Activated CD4-positive, alpha-beta T cell treated with anti-CD3 and anti-CD28 coated beads for 1 hour (primary cell): ENCODE measurements at places on chromosomes 7 and 10.

DNA sequence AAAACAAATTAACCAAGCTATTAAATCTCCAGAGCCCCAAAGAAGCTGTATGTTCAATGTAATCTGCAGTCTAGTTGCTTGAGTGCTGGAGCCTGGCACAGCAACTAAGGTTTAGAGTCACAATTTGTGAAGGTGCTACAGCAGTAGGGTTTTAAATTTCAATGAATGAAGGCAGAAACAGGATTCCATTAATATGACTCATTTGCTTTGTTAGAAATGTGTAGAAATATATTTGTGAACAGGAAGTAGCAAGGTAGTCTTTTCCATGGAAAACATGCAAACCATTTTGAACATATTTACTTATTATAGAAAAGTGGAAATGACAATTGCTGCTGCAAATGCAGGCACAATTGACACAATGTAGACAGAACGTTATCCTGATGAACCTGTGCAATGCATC is 149.0 kb upstream of the STEAP4 start:
- no peak for DNase-seq

GRCh38 chr10:131047501-131047900 is 264.0 kb downstream of the TCERG1L start:
- no peak for DNase-seq

GRCh38 chr7:79593866-79594301 is 140.4 kb upstream of the MAGI2 start:
- DNase-seq: no peak

- no peak for DNase-seq
Observed at GRCh38 chr7:85074-85882, 107.1 kb upstream of the FAM20C start.

- DNase-seq: no peak
Observed at GRCh38 chr10:34731885-34732701, 83.0 kb downstream of the PARD3 start.

- DNase-seq: no peak
Observed at GRCh38 chr10:99854860-99855259, 72.4 kb downstream of the ABCC2 start.

DNA sequence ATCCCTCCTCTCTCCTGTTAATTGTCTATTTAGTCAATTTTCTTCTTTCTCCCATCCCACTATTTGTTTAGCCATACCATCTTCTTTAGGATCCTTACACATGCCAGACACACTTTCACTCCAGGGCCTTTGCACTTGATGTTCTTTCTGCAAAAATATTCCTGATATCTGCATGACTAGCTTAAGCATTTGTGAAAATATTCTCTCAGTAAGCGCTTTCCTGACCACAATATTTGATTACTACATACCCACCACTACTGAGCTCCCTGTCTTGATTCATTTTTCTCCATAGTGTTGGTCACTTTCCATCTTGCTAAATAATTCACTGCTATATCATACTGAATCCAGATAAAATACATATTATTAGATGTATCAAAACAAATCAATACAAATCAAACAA is 75.1 kb downstream of the SEMA3D start:
- no peak for DNase-seq

- no peak for DNase-seq
Observed at GRCh38 chr7:138015096-138015495, 13.2 kb upstream of the CREB3L2 start.

GRCh38 chr7:37027557-37028341 is 303.5 kb upstream of the AOAH start:
- DNase-seq: no peak

DNA sequence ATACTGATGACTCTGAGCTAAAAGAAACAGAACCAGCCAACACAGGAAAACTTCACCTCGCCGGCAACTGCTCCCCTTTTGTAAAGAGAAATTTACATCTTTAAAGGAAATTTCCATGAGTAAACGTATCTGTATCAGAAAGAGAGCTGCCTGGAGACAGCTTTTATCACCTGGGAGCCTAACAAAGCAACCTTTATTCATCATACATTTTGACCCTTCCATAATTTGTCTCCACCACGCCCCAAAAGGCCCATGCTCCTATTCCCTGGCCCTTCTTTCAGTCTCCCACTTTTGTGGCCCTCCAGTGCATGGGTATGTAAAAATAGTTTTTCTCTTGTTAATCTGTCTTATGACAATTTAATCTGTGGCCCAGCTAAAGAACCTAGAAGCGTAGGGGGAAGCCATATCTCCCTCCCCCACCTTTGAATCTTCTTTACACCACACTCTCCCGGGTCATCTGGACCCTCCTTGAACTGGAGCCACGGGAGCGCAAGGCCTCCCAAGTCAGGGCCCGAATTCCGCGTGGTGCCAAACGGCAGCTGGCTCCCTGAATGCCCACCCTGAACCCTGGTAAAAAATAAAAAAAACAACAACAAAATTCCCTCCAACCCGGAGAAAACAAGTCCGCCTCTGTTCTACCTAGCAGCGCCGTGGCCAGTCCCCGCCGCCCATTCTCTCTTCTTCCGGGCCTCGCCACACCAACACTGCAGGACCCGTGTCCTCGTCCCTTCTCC is 15.4 kb upstream of the FKBP9 start:
- no peak for DNase-seq

DNA sequence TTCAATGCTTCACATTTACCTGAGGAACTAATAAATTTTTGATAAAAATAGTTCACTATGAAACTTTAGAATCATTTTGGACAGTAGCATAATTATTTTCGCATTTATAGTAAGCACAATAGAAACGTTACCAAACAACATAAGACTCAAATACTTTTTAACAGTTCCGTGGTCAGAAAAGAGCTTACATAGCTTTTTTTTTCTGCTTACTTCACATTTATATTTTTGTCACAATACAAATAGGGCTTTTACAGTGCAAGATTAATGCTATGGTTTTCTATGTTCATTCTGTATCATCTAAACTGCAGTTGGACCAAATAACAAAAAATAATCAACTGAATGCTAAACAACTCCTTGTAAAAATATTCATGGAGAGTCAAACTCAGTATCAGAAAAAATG is 26.5 kb upstream of the RHOBTB1 start:
- no peak for DNase-seq

DNA sequence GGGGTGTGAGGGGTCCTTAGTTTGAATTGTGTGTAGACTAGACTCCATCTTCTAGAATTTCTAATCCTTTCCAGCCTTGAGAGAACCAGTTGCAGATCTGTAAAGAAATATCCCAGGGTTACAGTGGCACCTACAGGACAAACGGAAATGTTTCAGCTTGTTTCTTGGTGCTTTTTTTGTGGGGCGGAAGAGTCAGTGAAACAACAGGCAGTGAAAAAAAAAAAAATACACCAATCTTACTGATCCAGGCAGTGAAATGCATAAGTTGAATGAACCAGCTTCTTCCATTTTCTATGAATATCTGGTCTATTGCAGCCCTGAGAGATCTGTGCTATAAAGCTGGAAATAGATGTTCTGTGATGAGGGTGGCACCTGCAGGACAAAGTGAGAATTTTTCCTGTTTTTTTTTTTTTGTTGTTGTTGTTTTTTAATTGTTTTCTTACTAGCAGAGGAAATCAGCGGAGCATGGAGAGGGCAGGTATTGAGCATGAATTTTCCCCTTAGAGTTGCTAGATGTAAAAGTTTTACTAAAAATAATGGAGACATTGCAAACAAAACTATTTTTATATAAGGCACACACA is 81.9 kb upstream of the DYNC1I1 start:
- no peak for DNase-seq

GRCh38 chr7:151152643-151153513 is 14.6 kb downstream of the GBX1 start:
- no peak for DNase-seq

DNA sequence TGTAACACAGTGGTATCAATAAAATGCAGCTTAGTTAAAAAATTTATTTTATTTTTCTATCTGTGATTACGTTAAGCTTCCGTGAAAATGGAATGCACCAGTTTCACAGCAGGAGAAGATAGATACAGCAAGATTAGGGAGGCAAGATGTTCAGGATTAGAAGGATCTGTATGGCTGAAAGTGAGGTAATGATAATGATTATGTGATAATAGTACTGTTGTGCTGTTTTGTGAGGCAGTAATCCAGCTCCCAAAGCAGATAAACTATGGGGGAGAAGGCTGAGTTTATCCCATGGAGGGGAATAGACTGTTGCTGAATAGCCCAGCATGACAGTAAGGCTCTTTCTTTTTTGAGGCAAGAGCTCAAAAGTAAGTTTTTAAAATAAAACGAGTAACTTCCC is 216.1 kb upstream of the PRPS1L1 start:
- no peak for DNase-seq

DNA sequence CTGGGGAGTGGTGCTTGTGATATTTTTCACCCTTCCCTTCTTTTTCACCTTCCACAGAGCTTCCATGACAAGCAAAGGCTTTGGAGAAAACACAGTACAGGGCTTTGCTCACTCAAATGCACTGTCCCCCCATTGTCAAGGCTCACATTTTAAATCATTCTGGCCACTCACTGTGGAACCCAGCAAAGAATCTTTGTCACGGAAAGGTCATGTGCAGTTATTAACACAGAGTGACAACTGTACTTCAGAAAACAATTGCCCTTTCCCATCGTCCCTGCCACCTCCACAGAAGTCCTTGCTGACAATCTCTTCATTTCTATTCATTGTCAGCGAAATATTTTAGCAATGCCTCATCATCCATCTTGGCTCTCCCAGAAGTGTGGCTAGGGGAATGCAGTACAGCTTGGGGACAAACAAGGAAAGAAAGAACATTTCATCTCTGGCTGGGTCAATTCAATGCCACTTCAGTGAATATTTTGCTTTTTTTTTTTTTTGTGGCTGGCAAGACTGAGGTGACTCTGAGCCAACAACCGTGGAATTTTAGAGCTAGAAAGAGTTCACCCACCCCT is 851.0 kb downstream of the KCNMA1 start:
- no peak for DNase-seq

DNA sequence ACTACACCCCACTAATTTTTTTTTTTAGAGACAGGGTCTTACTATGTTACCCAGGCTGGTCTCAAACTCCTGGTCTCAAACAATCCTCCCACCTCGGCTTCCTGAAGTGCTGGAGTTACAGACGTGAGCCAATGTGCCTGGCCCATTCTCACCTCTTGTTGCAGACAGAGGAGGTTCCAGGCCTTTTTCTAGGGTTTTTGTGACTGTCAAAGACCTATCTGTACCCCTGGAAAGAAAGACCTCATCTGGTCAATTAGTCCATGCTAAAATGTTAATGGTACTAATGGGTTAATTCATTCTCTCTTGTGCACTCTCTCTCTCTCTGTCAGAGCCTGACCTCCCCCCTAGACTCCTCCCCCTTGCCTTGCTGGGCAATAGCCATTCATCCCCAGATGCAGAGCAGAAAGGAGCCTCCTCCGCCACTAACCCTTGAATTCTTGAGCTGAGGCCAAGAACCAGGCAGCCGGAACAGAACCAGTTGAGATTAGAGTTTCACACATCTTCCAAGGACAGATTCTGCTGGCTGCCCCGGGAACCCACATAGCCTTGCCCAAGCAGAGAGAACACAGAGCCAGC is 209.7 kb downstream of the SKIDA1 start:
- no peak for DNase-seq

- DNase-seq: no peak
Observed at GRCh38 chr10:95648138-95648537, 8.4 kb downstream of the ALDH18A1 start.

DNA sequence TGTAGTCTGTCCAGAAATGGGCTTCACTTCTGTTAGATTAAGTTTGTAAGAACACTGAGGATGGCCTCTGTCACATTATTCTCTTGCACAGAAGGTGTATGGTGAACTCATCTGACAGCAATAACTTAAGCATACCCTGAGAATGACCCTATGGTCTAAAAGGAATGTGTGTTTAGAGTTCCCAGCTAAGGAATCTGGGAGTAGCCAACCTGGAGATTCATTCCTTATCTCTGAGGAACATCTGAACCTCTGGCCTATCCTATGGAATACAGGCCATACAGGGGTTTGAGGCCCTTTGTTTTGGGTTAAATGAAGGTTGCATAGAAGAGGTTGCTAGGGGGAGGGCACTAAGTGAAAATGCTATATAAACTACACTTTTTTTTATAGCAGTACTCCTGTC is 41.4 kb downstream of the LAMB4 start:
- DNase-seq: no peak

DNA sequence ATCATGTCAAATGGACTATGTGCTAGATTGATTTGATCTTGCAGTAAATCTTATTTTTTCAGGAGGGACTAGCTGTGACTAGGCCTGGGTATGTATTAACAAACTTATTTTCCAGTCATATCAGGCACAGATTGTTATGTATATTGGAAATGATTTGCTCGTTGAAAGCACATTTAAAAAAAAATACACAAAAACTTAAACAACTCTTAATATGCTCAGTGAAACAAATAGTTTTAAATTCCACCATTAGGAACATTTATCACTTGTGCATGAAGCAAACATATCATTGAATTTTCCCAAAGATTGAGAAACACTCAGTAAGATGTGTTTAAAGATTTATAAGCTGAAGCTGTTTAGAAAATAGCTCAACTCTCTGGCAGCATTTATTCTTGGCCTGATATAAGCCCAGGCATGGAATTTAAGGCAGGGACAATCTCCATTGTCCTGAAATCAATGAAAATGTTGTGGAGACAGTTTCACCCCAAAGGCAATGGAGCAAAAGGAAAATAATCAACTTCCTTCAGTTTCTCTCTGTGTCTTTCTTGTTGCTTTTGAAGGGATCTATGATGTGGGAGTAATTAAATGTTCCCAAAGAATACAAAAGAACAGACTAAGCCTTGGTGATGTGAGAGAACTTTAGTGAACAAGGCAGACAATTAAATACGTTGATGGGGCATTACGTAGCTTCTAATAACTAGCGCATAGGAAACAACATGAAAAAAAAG is 250.3 kb downstream of the GPR37 start:
- DNase-seq: no peak

GRCh38 chr7:33952824-33953223 is 47.5 kb downstream of the BMPER start:
- no peak for DNase-seq

DNA sequence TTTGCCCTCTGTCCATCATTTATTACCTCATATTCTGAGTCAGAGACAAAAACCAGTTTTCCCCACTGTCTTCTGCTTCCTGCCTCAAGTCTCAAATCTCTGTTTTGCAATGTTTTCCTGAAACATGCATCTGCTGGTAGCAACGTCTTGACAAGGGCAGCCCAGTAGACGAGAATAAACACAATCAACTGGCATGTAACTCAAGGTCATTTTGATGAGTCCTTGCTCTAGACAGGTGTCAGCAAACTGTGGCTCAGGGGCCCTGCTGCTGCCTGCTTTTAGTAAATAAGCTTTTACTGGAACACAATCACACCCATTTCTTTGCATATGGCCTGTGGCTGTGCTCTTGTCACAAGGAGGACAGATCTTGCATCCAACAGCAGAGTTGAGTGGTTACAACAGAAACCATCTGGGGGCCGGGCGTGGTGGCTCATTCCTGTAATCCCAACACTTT is 59.8 kb downstream of the ITIH5 start:
- DNase-seq: no peak

- no peak for DNase-seq
Observed at GRCh38 chr7:10022957-10023356, 950.7 kb upstream of the PHF14 start.
